Ovary (tissue), 10 donors: ENCODE measurements at places on chromosomes 1 and 21.

DNA sequence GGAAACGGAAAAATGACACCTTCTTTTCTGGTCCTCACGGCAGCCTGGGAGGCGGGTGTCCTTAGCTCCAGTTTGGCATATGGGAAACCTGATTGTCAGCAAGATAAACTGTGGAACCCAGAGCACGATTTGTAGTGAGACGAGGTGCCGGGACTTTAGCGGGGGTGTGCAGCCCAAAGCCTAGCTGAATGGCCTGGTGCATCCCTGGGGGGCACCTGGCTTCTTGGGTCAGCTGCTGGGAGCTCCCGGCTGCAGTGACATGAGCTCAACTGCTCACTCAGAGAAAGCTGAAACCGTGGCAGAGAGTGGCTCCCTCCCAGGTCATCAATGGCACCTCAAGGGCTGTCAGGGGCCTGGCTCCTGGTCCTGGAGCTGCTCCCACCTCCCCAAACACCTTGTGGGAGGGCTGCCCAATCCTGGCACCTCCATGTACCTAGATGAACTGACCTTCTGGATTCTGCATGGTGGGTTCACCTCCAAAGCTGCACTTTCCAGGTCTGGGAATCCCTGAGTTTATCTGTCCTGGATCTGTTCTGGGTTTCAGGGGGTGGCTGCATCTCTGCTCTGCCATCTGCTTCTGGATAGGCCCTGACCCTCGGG is 260.5 kb downstream of the MATN1 start:
- DNase-seq, result peak; percentile 13

- no peak for DNase-seq
Observed at GRCh38 chr1:44485229-44485933, 80.3 kb downstream of the RNF220 start.

DNA sequence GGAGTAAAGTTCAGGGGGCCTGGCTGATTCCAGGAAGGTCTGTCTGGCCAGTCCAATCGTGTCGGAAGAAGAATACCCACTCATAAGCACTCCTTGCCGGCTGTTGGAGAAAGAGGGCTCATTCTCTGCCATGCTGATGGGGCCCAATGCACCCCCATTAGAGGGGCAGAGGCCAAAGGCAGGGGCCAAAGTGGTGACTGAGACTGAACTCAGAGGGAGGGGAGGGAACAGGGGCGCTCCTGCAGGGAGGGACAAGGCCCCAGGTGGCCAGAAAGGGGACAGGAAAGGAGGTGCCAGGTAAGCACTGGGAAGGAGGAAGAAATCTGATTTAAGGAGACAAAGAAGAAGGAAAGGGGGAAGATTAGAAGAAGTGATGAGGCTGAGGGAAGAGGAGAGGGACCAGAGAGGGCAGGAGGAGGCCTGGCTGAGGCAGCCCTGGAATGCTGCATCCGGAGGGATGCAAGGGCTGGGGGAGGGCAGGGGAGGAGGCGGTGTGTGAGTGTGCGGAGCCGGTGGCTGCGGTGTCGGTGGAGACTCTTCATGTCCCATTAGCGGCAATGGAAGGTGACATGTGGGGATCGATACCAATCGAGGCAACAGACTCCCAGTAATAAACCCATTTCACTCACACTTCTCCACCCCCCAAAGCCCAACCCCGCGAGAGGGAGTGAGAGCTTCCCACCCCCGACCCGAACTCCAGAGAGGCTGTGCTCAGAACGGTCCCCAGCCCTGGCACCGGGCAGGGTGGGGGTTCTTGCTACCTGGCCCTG is 12.0 kb upstream of the ETV3L start:
- DNase-seq, result no peak

GRCh38 chr1:233614173-233614742 is 352 bp downstream of the KCNK1 start:
- peak; percentile 30 for DNase-seq

DNA sequence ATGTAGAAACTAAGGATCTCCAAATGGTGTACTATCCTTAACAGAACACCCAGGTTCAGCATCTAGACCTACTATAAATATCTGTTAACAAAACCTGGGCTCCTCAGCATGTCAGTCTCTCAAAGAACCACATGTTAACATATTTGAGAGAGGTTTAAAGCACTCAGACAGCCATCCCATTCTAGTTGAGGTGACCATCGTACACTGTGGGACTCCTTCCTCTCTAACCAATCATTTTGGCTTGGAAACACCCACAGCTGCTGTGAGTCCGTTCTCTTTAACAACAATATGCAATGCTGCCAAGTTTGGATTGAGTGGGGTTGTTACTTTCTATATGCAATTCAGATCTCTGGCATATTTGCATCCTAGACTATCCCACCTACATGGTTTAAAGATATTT is 105.8 kb downstream of the MRPL39 start:
- DNase-seq, result no peak

DNA sequence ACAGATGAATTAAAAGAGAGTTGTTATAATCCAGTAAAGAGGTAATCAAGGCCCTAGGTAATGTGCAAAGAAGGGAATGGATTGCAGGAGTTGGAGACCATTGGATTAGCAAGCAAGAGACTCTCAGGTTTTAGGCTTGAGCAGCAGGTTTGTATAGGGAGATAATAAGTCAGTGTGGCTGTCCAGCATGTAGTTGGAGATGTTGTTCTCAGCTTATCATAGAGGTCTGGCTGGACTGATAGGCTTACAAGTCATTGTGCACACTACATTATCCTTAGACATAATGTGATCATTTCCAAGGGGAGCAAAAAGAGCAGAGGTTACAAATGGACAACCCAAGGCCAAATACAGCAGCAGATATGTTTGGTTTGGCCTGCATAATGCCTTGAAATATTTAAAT is 45.9 kb upstream of the SAMD13 start:
- DNase-seq, result no peak

DNA sequence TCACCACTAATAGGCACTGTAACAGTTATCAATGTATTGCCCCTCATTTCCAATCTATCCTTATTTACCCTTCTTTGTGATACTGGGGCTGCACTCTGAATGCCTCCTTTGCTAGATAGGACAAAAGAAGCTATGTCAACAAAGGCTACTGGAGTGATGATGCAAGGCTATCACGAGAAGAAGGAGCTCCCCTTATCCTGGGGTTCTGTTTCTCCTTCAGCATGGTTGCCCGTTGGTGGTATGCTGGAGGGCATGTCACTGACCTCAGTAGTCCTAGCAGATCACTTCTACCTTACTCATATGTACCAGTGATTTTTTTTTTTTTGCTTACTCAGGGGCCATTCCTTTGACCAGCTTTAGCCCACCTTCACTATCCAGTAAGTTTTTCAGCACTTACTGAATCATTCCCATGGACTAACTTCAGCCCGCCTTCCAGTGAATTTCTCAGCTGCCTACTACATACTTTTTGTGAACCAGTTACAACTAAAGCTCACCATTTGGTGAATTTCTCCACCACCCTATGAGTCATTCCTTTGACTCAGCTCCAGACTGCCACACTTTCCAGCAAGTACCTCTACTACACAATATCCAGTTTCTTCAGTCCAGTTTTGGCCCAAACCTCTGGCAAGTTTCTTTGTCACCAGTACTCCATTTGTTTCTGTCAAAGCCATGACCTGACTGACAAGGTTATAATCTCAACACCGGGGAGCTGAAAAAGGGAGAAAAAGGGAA is 944.5 kb downstream of the KCNT2 start:
- no peak for DNase-seq

GRCh38 chr1:59819566-59820438 is 5.1 kb downstream of the HOOK1 start:
- no peak for DNase-seq

- no peak for DNase-seq
Observed at GRCh38 chr1:15757575-15758342, 836 bp upstream of the FBLIM1 start.

- no peak for DNase-seq
Observed at GRCh38 chr1:68204977-68205630, 27.2 kb downstream of the WLS start.

- DNase-seq, result no peak
Observed at GRCh38 chr1:201028461-201028889, 5.0 kb upstream of the KIF21B start.

GRCh38 chr21:44723177-44724131 is 12.1 kb upstream of the TSPEAR start:
- no peak for DNase-seq

- no peak for DNase-seq
Observed at GRCh38 chr1:21909286-21909759, 27.8 kb downstream of the HSPG2 start.

DNA sequence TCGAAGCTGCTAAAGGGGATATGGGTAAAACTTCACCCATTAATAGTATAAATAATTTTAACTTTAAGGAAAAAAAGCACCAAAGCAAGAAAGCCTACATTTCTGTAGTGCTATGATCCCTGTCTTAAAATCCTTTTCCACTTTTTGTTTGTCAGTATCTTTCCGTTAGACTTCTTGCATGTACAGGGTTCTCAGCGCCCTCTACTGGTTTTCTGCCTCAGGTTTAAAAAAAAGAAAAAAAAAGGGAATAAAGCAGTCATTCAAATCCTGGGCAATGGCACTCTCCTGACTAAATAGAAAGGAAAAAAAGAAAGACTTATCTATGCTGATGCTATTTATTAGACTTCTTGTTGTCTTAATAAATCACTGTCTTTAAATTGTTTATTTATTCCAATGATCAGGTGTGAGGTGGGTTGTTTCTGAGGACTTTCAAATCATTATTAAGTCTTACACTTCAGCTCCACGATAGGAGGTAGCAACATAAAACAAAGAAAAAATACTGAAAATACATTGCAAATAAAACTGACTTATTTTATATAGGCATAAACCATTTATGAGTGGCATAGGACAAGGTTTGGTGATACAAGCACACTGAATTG is 475.4 kb upstream of the NR5A2 start:
- DNase-seq, result no peak

DNA sequence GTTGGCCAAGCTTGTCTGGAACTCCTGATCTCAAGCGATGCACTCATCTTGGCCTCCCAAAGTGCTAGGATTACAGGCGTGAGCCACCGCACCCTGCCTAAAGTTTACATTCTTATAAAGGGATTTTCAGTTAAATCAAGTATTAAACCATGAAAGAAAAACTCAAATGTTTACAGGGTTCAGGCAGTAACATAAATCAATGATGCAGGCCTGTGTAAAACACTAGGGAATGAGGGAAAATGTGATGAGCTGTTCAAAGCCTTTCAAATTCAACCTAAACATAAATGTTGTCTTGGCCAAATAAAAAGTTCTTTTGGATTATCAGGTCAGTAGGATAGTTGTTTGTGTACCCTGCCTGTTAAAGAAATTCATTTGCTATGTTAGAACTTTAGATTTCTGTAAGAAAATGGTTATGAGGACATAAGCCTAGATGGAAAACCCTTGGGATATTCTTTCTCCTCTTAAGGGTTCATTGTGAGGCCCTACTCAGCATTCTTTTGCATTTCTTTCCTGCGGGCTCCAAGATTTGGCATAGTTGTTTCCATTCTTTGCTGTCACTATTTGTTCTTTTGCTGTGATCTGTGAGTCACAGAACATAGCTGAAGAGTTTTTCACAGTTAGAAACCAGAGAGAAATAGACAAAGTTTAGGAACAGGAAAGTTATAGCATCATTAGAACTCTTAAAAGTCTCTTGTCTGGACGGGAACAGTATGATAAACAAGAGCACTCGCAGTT is 8.9 kb upstream of the ZRANB2 start:
- no peak for DNase-seq

- DNase-seq, result no peak
Observed at GRCh38 chr1:56983484-56983883, 17.7 kb upstream of the C8B start.

DNA sequence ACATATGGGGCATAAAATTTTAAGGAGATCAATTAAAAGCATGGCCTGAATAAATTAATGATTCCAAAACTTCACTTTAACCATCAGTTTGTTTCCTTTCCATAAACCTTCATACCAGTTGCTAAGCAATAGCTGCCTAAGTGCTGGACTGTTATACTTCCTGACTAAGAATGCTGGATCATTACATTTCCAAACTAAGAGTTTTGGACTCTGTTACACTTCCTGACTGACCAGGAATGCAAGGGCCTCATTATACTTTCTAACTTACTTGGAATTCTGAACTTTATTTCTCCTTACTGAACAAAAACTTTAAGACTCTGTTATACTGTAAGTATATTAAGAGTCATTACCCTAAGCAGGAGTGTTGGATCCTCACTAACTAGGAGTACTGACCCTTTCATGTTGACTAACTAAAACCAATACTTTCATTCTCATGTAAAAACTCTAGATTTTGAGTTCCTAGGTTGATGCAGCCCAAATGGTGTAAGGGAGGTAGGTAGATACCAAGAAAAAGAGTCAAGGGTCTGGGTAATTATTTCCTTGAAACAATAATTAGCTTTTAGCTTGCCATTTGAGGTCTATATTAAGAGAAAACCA is 118.2 kb downstream of the FAF1 start:
- no peak for DNase-seq

GRCh38 chr1:231523816-231524215 is 4.7 kb upstream of the TSNAX start:
- no peak for DNase-seq

GRCh38 chr1:7385471-7386225 is 385.4 kb upstream of the VAMP3 start:
- DNase-seq, result no peak

DNA sequence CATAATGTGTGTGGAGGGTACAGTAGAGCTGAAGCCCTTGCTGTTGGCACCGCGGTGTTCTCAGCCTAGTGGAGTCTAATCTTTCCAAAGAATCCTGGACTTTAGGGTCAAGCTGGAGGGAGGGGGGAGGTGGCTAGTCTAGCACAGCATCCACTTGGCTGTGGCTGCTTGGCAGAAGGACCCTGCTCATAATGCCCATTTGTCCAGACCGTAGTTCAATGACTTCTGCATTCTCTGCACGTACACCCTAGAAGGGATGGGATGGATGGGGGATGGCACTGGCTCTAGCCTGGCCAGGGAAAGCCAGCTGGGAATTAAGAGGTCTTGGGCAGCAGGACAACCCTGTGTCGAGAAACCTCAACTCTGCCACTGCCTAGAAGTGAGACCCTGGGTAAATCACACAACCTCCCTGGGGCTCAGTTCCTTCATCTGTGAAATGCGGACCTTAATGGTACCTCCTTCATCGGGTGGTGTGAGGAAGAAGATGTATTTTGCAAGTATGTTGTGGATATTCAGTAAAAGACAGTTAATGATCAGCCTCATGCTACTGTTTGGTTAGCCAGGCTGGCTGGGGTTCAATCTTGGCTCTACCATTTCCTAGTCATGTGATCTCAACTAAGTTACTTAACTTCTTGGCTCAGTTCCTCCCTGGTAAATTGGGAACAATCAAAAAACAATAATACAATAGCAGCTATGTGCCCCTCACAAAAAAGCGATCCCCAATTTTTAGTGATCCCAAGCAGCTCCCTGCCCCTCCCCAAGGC is 27.2 kb upstream of the CLIC4 start:
- no peak for DNase-seq

GRCh38 chr1:177923441-177923840 is 46.4 kb downstream of the SEC16B start:
- DNase-seq, result no peak

- DNase-seq, result no peak
Observed at GRCh38 chr1:54585181-54586066, 37.4 kb downstream of the ACOT11 start.

- DNase-seq, result no peak
Observed at GRCh38 chr1:165014753-165015152, 341.8 kb downstream of the LMX1A start.

- no peak for DNase-seq
Observed at GRCh38 chr1:153336650-153337049, 12.0 kb downstream of the PGLYRP4 start.

- DNase-seq, result no peak
Observed at GRCh38 chr1:192732787-192733186, 76.1 kb upstream of the RGS2 start.

GRCh38 chr1:89624715-89625323 is 8.1 kb upstream of the LRRC8C start:
- no peak for DNase-seq

- no peak for DNase-seq
Observed at GRCh38 chr1:50308878-50309277, 114.4 kb downstream of the DMRTA2 start.

GRCh38 chr1:78559680-78560079 is 60.6 kb upstream of the IFI44L start:
- no peak for DNase-seq
